ENCODE measurements at places on chromosomes 11 and 22.

- DNase-seq: peak; percentile 26
Observed at GRCh38 chr11:64665411-64665821, 57.6 kb downstream of the NRXN2 start.

DNA sequence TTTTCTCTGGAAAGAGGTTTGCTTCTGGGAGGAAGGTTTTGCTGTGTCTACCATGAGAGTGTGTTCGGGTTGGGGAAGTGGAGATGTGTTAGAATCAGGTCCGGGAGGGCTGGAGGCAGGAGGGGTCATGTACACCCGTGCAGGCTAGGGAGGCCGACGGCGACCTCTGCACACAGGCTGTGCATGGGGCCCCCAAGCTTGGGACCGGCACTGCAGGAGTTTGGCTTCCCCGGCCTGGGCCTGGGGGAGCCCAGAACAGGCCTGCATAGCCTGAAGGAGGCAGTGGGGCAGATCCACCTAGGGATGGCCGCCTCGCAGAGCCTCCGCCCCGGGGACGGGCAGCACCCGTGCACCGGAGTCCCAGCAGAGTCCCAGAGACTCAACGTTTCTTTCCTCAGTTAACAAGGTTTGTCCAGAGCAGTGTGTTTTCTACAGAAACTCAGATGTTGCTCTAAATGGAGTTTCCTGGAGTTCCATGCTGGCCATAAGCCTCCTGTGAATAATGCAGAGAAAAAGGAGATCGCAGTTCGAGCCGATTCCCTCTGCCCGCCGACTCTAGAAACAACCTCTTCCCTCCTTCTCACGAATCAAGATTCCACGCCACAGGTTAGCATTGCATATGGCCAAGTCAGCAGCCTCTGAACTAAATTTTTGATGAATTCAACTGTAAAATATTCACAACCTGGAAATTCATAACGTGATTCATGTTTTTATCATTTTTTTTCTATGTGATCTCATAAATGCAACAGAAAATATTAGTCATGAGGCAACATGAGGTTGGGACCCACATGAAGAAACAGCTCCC lies 427.3 kb downstream of the BRD1 start:
- peak; percentile 19 for DNase-seq

GRCh38 chr11:107408762-107409211 lies 48.8 kb downstream of the CWF19L2 start:
- DNase-seq: peak; percentile 66

GRCh38 chr22:40509401-40510134 lies 127.0 kb downstream of the MRTFA start:
- no peak for DNase-seq

GRCh38 chr11:831961-832528 lies 707 bp upstream of the CD151 start:
- no peak for DNase-seq

DNA sequence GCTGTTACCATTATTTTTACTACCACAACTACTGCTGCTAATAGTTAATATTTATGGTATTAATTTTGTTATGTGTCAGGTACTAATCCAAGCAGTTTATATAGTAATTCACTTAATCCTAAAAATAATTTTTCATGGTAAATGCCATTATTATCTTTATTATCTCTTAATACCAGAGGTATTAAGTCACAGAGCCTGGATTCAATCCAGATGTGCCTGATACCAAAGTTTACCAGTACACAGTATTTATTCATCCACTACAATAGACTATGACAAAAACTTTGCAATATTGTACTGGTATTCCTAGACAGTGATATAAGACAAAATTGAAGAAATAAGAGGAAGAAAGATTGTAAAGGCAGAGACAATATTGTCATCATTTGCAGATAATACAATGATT lies 24.5 kb downstream of the MAP6 start:
- no peak for DNase-seq

- no peak for DNase-seq
Observed at GRCh38 chr11:103798026-103798425, 238.4 kb upstream of the DDI1 start.

GRCh38 chr22:43152357-43153071 lies 1.2 kb downstream of the TSPO start:
- DNase-seq: peak; percentile 68

GRCh38 chr11:8983552-8983951 lies 19.3 kb upstream of the TMEM9B start:
- no peak for DNase-seq

DNA sequence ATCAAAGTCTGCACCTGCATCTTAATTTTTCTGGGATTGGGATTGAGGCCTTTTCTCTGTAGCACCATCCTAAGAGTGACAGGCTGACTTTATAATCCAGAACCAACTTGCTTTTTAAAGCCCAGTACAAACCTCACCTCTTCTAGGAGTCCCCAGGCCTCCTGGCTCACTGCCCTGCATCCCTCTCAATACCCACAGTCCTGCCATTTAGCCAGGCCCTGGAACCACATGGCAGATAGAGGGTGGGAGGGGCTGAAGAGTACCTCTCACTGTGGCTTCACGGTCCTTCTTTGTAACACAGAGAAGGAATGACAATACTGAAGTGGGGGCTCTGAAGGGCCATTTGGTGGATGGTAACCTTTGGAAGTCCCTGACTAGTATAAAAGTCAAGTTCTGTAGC lies 63.5 kb upstream of the PHOX2A start:
- no peak for DNase-seq

GRCh38 chr22:49688516-49689254 lies 139.0 kb downstream of the BRD1 start:
- no peak for DNase-seq

GRCh38 chr22:37561212-37562048 lies 1.1 kb downstream of the CDC42EP1 start:
- peak; percentile 84 for DNase-seq

- DNase-seq: peak; percentile 57
Observed at GRCh38 chr11:130677486-130678153, 229.2 kb downstream of the ADAMTS15 start.

DNA sequence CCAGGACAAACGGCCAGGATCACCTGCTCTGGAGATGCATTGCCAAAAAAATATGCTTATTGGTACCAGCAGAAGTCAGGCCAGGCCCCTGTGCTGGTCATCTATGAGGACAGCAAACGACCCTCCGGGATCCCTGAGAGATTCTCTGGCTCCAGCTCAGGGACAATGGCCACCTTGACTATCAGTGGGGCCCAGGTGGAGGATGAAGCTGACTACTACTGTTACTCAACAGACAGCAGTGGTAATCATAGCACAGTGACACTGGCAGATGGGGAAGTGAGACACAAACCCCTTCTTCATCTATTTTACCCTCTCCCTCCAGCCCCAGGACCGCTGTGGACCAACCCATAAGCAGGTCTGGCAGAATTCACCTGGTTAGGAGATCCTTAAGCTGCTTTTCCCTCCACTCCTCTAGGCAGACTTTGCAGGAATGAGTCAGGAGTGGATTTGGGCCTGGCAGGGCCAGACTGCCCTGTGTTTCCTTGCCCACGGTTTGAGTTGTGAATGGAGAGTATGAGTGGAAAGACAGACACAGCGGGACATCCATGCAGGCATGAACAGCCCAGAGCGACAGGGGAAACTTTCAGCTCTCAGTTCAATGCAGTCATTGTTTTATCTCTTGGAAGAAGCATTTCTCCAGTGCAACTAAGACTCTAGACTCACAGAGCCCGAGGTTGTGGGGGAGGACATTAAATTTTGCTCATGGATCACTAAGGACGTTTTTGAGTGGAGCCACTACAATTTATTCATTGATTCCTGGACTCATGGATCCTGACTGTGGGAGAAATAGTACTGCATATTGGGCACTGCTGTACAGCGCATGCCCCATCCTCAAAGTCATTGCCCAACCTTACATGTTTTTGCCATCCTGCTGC lies 75.3 kb upstream of the IGLL5 start:
- DNase-seq: no peak

DNA sequence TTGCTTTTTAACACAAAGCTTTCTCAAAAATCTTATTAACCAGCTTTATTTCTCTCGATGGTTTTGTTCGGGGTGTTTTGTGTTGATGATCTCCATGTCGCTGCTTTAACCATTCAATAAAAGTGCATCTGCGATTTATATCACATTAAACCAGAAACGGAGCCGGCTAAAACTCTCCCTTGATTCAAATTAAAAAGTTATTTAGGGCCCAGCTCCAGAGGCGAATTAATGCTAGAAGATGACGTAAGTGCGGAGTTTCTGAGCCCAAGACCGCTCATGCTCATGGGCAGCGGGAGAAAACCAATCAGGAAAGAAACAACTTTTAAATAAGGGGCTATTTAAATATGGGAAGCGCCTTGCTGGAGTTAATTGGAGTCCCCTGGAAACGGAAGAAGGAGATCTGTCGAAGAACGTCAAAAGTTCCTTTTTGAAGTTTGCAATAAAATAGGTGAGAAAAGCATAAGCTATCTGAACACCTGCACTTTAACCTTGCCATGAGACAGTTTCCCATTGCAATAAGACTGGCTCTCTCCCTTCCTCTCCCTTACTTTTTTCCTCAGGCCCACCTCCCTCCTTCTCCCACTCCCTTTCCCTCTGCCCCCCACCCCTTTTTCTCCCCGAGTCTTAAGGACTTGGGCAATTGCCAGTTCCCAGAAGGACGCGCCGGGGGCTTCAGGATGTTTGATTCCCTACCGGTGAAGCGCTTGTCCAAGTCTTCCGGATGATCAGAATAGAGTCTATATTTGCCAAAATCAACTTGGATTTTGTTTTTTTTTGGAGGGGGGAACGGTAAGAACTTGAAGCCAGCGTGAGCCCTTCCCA lies 1.9 kb upstream of the DBX1 start:
- no peak for DNase-seq

GRCh38 chr11:34034053-34034452 lies 17.5 kb upstream of the CAPRIN1 start:
- peak; percentile 34 for DNase-seq

GRCh38 chr11:120431633-120432032 lies 79.9 kb upstream of the GRIK4 start:
- peak; percentile 48 for DNase-seq

GRCh38 chr11:62923601-62924411 lies 2.6 kb upstream of the CHRM1 start:
- no peak for DNase-seq

GRCh38 chr11:63556404-63557013 lies 6.7 kb downstream of the PLAAT2 start:
- DNase-seq: no peak

- DNase-seq: no peak
Observed at GRCh38 chr11:92636543-92637188, 332.8 kb upstream of the MTNR1B start.

DNA sequence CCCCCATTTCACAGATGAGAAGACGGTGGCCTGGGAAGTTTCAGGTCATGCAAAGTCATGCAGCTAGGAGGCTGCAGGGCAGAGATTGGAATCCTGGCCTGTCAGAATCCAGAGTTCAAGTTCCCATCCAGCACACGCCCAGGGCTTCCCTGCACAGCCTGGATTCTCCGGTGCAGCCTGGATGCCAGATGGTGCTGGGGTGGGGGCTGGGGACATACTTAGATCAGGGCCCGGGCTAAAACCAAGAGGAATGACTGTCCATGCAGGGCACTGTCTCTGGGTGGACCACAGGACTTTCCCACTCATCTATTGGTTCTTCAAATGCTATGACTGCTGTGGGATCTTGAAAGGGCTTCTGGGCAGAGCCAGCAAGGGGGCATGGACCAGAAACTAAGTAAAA lies 24.6 kb downstream of the LMO1 start:
- no peak for DNase-seq

GRCh38 chr11:63020671-63021291 lies 5.1 kb upstream of the SLC22A8 start:
- DNase-seq: peak; percentile 12

DNA sequence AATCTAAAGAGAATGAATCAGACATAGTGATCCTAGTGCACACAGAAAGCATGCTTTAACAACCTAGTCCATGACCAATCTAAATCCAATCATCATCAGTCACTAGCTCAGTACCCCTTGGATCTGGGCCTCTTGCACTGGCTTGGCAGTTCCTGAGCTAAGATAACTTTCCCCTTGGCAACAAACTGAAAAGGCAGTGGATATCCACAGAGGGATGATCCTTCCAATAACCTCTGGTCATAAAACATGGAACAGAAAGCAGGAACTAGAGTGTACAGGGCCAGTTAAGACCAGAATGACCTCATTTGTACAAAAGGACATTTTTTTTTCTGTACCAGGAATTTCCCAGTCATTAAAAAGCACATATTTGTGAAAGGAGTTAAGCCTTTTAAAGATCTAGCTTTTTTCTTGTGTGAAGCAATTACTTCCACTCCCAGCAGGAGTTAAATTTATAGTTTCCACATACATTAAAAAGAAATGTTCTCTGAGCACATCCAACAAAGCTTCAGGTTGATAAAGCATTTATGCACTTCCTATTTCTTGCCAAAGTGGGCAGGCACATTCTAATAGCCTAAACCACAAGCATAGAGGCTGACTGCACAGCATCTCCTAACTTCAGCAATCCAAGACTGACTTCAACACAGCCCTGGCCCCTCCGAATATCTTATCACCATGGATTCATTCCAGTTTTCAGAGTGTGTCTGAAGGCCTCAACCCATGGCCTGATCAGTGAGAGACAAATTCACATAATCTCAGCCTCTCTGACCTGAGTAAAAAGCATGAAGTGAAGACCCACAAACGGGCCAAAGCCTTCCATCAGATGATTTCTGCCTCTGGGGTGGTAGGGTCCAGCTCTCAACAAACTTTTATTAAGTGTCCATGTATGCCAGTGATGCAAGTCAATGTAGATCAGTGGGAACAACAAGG lies 29.9 kb downstream of the GUCY1A2 start:
- DNase-seq: peak; percentile 25

GRCh38 chr22:38201711-38202436 lies at the start of gene MAFF:
Gene MAFF, plus strand, starts transcription at chr22:38201994. Its CDS starts 11,860 bp downstream, at chr22:38213854.
- peak; percentile 94 for DNase-seq

DNA sequence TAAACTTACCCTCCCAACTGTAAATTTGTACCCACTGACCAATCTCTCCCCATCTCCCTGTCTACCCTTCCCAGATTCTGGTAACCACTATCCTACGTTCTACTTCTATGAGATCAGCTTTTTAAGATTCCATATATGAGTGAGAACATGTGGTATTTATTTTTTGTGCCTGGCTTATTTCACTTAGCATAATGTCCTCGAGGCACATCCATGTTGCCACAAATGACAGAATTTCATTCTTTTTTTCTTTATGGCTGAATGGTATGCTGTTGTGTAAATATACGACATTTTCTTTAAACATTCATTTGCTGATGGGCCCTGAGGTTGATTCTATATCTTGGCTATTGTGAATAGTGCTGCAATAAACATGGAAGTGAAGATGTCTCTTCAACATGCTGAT lies 74.7 kb upstream of the RRM1 start:
- no peak for DNase-seq

DNA sequence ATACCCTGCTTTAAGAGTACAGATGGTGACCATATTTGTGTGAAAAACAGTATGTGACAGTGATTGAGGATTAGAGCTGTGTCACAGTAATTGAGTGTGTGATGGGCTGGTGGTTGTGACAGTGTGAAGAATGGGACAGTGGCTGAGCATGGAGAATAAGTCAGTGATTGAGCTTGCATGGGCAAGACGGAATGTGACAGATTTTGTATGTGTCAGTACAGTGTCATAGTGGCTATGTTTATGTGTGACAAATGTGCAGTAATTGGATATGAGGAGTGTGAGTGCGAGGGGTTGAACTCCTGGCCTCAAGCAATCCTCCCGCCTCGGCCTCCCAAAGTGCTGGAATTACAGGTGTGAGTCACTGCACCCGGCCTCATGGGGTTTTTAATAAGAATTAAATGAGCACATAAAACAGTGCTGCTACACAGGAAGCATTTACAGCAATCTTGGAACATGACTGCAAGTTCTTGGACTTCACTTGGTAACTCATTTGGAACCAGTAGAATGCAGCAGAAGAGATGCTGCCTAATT lies 583 bp upstream of the RRAS2 start:
- DNase-seq: peak; percentile 26
